MM.1S (cell line): ENCODE measurements at places on chromosomes 11 and 22.

DNA sequence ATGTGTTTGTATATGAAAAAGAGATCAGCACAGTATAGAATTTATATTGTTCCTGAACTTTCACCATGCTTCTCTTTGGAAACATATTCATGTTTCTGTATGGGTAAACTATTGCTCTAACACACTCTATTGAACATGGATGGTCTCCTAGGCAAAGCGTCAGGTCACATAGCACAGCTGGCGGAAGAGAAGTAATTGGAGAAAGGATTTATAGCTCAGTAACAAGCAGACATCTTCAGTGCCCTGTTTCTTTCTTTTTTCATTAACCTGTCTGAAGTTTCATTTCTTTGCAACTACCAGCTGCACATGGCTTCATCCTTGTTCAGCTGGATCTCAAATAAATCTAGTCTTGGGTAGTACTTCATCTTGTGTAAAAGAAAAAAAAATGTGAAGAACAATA is 84.4 kb upstream of the TRPC6 start:
- no peak for DNase-seq

- DNase-seq, result no peak
Observed at GRCh38 chr22:17978027-17978426, 46.3 kb downstream of the MICAL3 start.

- no peak for DNase-seq
Observed at GRCh38 chr11:6825231-6825744, 20.2 kb upstream of the OR10A5 start.

DNA sequence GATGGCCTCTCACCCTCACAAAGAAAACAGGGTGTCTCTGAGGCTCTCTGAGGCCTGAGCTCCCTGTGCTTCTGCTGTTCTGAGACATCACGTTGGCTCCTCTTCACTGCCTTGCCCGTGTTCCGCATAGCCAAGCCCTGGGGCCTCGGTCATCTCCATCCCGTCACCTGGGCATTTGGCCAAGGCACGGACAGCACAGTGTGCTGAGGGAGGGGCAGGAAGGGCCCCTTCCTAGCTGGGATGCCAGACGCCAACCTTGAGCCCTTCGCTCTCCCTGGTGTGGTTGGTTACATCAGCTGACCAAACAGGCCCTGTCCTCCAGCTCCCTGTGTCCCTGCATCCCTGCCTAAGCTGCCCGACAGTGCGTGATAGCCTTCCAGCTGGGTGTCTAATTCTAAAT is 25.9 kb downstream of the MOV10L1 start:
- no peak for DNase-seq

- DNase-seq, result no peak
Observed at GRCh38 chr22:17198170-17199002, 20.8 kb downstream of the ADA2 start.

DNA sequence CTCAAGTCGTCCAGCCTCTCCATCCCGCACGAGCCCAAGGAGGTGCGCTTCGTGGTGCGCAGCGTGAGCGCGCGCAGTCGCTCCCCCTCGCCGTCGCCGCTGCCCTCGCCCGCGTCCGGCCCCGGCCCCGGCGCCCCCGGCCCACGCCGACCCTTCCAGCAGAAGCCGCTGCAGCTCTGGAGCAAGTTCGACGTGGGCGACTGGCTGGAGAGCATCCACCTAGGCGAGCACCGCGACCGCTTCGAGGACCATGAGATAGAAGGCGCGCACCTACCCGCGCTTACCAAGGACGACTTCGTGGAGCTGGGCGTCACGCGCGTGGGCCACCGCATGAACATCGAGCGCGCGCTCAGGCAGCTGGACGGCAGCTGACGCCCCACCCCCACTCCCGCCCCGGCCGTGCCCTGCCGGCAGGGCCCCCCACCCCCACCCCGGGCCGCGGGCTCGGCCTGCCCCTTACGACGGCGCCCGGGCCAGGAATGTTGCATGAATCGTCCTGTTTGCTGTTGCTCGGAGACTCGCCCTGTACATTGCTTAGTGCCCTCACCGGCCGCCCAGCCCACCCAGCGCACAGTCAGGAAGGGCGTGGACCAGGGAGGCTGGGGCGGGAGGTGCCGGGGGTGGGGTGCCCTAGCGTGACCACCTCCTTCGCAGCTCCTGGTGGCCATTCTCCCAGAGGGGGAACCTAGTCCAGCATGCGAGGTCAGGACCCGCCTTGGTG is 6.9 kb upstream of the ACR start:
- no peak for DNase-seq

- peak; percentile 75 for DNase-seq
Observed at GRCh38 chr11:82927264-82927880, 25.8 kb downstream of the DDIAS start.

DNA sequence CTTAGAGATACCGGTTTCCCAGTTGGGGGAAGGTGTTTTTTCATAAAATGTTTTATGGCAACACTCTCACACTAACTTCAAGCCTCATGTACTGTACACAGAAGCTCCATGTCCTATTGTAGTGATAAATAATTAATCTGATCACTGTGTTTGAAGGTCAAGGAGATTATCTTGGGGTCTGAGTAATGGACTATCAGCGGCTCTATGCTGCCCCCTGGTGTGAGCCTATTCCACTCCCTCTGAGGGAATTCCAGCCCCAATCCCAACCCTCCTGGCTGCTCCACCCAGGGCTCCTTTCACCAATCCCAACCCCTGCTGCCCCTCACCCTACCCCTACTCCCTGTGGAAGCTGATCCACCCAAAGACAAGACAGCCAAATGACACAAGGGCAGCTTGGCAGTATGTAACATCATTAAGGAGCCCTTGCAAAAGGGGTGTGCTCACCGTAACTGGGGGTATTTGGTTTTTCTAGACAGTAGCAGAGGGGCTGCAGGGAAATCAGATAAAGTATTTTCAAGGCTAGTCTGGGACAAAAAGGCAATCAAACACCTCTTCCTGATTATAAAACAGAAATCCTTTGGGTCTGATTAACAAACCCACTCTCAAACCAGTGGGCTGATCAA is 22.3 kb downstream of the HPS4 start:
- DNase-seq, result no peak

DNA sequence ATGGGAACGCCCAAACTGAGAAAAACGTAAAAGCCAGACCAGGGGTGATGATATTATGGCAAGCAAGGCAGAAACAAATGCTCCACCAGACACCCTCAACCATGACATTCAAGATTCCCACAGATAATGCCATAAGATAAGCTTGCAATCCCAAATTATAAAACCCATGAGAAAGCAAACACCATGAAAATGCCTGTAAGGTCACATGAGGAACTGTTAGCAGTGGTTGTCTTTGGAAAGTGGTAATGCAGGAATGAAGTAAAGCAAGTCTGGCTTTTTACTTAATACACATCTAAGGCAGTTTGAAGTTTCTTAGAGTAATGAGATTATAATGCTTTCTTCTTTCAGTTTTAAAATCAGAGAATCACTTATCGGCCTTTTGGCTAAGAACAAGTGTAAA is 111.0 kb downstream of the MN1 start:
- DNase-seq, result no peak

- no peak for DNase-seq
Observed at GRCh38 chr11:128458321-128458720, 129.0 kb downstream of the ETS1 start.

DNA sequence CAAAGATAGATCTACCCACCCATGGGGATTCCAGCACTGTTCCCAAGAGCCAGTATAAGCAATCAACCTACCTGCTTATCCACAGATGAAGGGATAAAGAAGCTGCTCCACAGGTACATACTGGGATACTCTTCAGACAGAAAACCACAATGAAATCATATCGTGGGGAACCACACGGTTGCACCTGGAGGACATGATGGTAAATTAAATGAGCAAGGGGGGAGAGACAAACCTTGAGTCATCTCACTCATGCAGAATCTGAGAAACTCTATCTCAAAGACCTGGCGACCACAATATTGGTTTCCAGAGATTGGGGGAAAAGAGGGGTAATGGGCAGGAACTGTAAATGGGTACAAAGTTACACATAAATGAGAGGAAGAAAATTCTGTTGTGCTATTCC is 14.5 kb downstream of the RGL4 start:
- DNase-seq, result no peak

- no peak for DNase-seq
Observed at GRCh38 chr11:6544921-6545850, 48.1 kb downstream of the DNHD1 start.

DNA sequence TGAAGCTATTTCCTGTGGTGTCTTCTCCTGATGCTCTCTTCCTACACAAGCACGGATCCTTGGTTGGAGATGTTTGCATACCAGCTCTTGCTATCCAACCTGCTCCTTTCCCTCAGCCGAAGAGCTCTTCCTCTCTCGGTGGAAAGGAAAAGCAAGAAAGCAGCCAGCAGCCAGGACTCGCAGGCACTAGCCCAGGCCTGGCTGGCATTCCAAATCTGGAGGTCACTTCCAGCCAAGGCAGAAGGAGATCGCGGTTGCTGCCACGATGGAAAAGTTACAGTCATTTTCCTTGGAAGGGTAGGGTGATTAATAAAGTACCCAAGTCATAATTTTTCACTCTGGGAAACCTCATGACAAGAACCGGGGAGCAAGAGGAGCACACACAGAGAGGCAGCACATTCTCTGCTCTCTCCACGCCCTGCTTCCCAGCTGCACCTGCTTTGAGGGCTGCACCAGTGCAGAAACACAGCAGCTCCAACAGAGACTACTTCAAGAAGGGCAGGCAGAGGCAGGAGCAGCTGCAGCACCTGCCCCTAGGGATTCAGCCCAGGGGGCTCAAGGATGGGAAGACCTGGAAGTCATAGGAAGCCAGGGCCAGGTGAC is 399.3 kb downstream of the CADM1 start:
- no peak for DNase-seq

- no peak for DNase-seq
Observed at GRCh38 chr22:23403152-23403719, 176.9 kb downstream of the IGLL1 start.

DNA sequence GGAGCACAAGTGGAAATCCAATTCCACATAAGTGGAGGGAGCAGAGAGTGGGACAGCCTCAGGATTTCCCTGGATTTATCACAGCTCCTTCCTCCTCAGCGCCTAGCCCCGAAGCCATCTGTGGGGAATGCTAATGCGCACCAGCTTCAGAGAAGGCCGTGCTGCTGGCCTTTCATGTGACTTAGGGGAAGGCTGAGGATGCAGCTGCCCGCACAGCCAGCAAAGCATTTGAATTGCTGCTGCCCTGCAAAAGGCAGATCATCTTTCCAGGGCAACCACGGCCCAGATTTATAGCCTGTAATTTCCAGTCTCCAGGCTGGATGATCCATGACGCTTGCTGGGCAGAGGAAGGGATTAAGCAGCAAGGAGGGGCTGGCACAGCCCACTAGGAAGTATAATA is 29.9 kb downstream of the SYN3 start:
- no peak for DNase-seq

- peak; percentile 89 for DNase-seq
Observed at GRCh38 chr22:47337161-47337621, 574.7 kb downstream of the TBC1D22A start.

- no peak for DNase-seq
Observed at GRCh38 chr11:33454264-33454663, 197.1 kb downstream of the HIPK3 start.
